ENCODE measurements at places on chromosomes 12 and 14. TPM values are rescaled to one million over a fixed set of nuclear protein-coding genes. Genes with fewer than 3 reads are reported as not detected.

GPR132 gene
- 1.6 TPM for total RNA-seq

DUSP6 gene
- total RNA-seq = 57.8 TPM

GPR137C gene
- 3.0 TPM for total RNA-seq

RFX4 gene
- not detected for total RNA-seq

TNFAIP2 gene
- 41.3 TPM for total RNA-seq

LUM gene
- total RNA-seq = 934 TPM

GSC gene
- 0.99 TPM for total RNA-seq

TRHDE gene
- 12.1 TPM for total RNA-seq

BDKRB1 gene
- total RNA-seq = 0.20 TPM

ART4 gene
- 1.3 TPM for total RNA-seq

ADAM21 gene
- 0.10 TPM for total RNA-seq

DNA sequence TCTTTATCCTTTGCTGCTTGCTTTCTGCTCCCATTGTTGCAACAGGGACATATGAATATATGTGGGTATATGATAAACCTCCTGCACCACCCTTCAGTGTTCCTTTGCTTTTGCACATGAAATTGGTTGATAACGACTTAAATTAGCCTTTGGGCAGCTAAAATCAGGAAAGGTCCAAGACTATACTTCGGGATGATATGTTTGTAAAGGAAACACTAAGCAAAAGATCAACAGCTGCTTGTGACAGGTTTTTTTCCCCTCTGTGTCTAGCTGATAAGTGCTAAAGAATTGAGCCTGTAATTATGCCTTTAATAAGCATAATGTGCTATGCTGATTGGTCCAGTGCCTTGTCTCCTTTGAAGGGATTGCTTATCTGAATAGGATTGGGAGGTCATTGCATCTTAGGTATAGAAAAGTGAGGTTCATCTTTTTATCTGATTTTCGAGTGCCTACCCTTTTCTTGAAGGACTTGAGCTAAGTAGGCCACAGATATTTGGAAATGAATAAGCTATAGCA is 59.4 kb downstream of the PPHLN1 start:
- no peak for DNase-seq

GRCh38 chr12:26830363-26830762 is 2.6 kb downstream of the ITPR2 start:
- DNase-seq = no peak

- no peak for DNase-seq
Observed at GRCh38 chr14:52716155-52716554, 9.2 kb downstream of the PSMC6 start.

DNA sequence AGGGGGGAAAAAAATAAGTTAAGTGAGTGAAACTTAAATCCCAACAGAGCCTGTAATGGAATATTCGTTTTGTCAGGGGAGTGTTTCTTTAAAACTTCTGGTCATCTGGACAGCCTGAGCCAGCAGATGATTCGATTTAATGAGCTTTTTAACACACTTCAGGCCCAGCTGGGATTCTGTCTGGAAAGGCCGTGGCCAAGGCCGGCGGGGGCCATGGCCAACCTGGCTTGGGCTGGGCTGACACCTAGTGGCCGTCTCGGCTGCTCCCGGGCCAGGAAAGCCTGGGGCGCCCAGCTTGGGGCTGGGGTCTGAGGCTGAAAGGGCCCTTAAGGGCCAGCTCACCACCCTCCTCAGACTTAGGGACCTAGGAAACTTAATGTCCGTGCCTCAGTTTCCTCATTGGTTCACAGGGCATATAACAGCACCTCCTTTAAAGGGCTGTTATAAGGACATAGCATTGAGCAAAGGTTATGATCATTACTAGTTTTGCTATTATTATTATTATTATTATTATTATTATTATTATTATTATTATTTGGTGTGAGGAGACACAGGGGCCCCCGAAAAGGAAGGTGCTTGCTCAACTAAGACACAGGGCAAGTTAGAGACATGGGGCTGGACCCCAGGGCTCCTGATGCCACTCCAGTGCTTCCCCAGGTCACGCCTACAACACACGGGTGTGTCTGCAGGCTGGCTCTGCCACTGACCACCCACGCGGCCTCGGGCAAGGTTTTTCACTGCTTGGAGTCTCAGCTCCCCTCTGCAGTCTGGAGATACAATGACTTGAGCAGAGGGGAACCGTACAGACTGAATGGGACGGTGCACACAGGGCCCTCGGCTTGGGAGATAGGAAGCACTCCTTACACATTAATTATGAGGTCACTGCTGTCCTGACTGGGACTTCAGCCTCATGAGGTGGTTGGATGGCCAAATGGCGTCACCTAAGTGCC is 84.0 kb downstream of the SYNE3 start:
- peak; percentile 21 for DNase-seq

- no peak for DNase-seq
Observed at GRCh38 chr12:6772726-6773589, 638 bp downstream of the LAG3 start.

DNA sequence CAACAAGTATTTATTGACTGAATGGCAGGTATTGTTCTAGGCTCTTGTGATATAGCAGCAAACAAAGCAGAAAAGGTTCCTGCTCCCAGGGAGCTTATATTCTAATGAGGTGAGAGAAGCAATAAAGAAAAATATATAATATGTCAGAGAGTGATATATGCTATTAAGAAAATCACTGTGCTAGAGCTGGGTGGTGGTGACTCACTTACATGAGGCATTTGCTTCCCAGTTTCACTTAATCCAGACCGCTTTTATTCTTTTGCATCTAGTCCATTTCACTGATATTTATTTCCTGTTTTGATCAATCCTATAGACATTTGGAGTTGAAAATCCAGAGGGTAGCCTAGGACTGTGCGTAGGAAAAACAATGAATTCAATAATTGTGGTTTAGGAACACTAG is 17.5 kb downstream of the TRHDE start:
- no peak for DNase-seq

- DNase-seq = no peak
Observed at GRCh38 chr12:49287876-49288275, 7.1 kb upstream of the PRPH start.

- DNase-seq = no peak
Observed at GRCh38 chr12:44972746-44973421, 78.0 kb downstream of the DBX2 start.

DNA sequence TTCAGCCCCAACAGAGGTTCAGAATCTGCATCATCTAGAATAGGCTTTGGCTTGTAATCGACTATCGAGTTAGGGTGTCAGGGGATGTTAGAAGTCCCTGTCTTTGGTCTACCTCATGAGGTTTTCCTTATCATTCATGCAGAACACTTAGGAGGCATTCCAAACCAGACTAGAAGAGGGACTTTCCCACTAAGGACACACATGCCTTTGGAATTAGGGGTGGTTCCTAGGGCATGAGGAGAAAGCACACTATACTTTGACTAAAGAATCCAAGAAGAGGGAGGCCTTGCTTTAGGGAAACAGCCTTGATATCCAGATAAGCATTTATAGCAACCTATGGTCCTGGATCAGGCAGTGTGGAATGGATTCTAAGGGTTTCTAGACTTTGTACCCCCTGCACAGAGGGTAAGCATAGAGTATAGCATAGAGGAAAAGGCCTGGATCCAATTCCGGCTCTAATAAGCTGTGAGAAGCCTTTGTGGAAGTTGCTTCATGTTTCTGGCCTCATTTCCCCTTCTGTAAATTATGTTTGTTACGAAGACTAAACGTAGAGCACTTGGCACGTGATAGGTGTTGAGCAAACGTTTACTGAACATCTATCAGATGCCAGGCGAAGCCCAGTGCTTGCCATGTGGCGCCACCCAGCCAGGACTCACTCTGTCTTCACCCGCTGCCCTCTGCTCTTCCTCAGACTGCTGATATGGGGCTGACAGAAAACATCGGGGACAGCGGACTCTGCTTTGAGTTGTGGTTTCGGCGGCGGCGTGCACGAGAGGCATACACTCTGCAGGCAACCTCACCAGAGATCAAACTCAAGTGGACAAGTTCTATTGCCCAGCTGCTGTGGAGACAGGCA is 13.2 kb downstream of the ZNF219 start:
- no peak for DNase-seq

- DNase-seq = no peak
Observed at GRCh38 chr12:10873378-10873777, 10.7 kb downstream of the PRH1 start.

DNA sequence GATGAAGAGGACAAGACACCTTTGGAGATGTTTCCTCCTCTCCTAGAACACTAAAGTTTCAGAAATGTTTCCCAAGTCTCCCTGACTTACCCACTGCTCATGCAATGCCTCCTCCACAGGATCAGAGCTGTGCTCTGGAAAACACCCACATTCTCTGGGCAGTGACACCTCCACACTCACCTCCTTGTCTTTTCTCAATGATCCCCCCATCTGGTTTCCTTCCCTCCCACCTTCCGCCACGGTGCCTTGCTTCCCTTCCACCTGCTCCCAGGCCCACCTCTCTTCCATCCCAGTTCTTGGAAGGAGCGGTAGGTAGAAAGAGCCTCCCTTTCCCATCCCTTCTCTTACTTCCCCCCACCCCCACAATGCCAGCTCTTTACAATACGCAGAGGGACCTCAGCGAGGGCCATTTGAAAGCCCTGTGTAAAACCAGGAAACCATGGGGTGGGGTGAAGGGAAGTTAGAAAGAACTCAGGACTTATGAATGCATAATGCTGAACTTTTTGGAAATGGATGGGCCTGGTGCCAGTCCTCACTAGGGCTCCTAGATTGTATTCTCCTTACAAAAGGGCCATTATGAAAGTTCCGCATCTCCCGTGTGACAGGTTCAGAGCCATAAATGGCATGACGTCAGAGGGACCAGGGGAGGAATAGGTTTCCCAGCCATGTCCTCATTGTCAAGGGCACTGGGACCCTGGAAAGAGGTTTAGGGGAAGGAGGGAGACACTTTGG is 12.8 kb downstream of the FBLN5 start:
- DNase-seq = no peak

DNA sequence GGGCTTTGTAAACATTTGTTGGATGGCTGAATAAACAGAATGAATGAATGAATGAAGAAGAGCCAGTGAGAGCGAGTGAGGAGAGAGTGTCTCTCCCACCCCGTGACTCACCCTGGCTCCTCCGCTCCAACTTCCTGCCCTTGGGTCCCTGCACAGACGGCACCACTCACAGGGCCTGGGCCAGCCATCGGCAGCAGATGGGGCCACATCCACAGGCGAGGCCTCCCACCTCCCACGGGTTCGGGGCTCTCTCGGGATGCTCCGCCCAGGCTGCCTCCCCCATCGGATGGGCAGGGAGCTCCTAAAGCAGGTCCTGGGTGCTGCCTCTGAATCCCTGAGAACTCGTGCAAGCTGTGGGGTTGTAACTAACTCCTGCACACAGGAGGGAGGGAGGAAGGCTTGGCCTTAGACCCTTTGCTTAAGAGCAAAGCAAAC is 41.3 kb downstream of the CCNK start:
- DNase-seq = no peak

DNA sequence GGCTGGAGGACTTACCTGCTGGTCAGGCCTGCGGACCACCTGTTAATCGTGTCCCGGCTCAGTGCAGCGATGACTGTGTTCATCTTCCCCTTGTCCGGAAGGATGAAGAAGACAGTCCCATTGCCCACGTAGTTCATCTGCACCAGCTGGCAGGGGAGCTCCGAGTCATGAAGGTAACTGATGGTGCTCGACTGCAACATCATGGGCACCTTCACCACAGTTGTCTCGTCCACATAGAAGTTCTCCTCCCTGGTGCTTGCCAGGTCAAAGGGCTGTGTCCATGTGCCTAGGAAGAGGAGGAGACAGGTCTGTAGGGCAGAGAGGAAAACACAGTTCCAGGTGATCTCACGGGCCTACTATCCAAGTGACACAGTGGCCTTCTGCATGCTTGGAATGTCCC is 13.4 kb downstream of the SERPINA6 start:
- DNase-seq = no peak

- no peak for DNase-seq
Observed at GRCh38 chr14:55103971-55104954, 24.8 kb upstream of the LGALS3 start.

GRCh38 chr12:127613056-127613455 is 653.9 kb upstream of the TMEM132C start:
- DNase-seq = no peak

DNA sequence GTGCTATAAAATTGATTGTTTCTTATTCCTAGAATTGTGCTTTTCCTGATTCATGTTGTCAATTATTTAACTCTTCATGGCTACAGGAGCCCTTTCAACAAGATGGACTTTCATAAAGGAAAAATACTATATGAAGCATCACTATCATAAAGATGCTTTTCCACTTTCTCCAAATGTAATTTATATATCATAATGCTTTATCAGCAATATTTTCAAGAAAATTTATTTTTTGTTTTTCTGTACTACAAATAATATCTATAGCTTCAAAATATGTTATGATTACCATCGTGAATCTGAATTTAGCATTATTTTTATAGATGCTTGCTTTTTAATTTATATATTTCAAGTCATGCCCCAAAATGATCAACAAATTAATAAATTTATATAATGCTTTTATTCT is 873.5 kb upstream of the LRFN5 start:
- no peak for DNase-seq

GRCh38 chr12:122368361-122369073 is 54.0 kb downstream of the CLIP1 start:
- no peak for DNase-seq

DNA sequence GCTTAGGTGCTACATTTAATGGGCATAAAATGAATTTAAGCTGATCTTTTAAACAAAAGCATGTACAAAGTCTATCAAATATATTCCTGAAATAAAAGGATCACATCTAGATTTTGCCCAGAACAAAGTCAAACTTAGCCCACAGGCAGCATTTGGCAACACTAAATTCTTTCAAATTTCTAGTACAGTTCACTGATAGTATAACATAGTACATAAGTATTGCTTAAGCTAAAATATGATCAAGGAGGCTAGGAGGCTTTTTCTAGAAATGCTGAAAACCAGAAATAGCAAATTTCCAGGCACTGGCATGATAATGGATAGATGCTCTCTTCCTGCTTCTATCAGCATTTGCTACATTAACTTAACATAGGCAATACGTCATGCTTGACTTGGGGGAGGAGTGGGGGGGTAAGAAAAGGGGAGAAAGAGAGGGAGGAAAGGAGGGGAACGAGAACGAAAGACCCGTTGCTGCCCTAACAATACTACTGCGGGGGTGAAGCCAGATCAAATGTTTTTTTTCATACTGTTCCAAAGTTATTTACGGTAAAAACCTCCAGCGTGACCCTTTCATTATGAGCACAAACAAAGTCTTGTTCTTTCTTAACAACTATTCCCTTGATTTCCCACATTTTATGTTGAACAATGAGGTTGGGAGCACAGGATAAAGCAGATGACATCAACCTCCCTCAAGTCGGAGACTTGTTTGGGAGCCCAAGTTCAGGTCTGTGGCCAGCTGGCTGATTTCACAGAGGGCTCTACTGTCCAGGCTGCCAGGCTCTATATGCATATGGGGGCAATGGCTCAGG is 10.6 kb downstream of the TMED10 start:
- DNase-seq = no peak

DNA sequence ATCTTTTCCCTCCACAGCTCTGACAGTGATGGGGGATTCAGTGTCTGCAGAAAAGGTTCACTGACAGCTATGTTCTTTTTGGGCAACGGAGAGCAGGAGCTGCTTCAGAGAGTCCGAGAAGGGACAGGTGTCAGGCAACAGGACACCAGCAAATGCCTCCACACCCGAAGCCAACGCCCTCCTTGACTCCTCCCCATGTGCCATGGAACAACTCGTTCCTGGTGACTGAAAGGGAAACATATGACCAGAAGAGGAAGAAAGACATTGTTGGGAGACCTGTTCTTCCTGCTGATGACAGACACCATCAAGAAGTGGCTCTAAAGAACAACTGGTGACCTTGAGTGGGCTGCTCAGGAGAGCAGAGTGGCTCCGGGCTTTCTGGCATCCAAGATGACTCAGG is 172.3 kb upstream of the NOS1 start:
- no peak for DNase-seq

All from skin of body (tissue), 3 donors.